ENCODE measurements at places on chromosomes 7 and 10. TPM values are rescaled to one million over a fixed set of nuclear protein-coding genes. Genes with fewer than 3 reads are reported as not detected.
A peak's percentile ranks its signal among the peaks of the same experiment; 100 is the strongest.

- DNase-seq, result no peak
Observed at GRCh38 chr7:150341263-150342120, at the start of gene RARRES2. TSS of gene RARRES2 (minus strand) at chr7:150341629. CDS start at chr7:150340609, 1,020 bp downstream.

- no peak for DNase-seq
Observed at GRCh38 chr7:70463352-70463938, 668.5 kb upstream of the GALNT17 start.

GRCh38 chr10:79361726-79362397, 14.6 kb downstream of the PPIF start:
- no peak for DNase-seq

GRCh38 chr7:132475669-132476116, 100.6 kb downstream of the PLXNA4 start:
- DNase-seq, result no peak

DNA sequence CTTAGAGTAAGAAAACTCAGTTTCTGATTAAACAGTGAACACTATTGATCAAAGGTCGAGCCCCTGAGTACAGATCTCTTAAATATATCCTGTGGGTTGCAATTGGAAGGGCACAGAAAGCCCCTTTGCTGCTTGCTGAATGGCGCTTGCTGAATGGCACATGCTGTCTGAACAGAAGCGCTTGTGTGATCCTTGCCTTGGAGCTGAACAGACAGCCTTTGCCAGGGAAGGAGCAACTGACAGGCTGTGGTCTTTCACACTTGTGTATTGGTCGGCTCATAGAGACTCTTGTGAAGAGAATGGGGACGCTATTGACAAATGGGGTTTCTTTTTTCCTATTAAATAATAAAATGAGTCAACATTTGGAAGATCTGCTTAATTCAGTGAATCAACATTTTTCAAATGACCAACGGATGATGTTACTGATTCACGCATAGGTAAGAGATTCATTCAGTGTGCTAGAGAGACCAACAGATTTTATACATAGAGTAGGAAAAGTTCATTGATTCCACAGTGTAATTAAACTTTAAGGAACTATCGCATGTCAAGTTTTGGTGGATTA, 99.4 kb upstream of the TNS3 start:
- no peak for DNase-seq

DNA sequence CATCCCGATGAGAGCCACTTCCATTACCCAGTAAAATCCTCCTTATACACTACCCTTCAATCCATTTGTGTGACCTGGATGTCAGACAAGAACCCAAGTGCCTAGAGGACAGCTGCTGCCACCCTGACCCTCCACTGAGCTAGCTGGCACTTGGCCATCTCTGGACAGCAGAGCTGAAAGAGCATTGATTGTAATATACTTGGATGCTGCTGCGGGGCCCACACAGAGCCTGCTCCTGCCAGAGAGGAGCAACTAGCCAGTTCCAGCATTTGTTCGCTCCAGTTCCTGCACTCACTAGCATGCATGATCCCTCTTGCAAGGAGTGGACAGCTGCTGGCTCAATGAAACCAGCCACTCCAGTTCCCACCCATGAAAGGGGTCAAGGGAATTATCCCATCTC, 8.4 kb upstream of the TMEM254 start:
- DNase-seq, result no peak

DNA sequence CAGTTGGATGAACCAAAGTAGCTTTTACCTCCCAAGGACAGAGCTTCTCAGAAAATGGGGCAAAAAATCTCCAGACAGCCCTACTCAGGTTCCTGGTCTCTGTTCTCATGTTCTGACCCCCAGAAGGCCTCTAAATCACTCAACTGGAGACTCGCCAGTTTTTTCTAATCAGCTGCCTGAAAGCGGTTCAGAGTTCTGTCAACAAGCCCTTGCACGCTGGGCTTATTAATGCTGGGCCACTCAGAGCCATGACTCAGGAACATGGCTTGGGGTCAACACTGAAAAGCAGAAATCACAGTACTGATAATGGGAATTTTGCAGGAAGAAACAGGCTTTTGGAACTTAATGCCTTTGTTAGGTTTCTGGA, 15.3 kb downstream of the ECHDC3 start:
- no peak for DNase-seq

- DNase-seq, result no peak
Observed at GRCh38 chr7:19390795-19391194, 245.6 kb upstream of the FERD3L start.

DNA sequence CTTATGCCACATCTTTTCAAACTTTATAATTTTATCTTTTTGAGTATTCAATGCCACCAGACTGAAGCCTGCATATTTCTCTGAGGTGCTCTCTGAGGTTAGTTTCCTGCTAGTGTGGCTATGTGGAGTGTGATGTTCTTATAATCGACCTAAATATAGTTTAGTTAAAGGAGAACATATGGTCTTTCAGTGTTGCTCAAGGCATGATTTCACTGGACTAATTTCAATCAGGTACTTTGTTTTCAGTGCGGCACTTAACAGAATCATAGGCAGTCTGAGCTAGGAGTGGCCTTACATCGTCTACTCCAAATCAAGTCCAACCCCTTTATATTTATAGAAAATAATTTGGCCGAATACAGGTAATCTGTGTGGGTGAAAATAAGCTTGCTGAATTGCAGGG, 134.2 kb downstream of the NXPH1 start:
- DNase-seq, result no peak

DNA sequence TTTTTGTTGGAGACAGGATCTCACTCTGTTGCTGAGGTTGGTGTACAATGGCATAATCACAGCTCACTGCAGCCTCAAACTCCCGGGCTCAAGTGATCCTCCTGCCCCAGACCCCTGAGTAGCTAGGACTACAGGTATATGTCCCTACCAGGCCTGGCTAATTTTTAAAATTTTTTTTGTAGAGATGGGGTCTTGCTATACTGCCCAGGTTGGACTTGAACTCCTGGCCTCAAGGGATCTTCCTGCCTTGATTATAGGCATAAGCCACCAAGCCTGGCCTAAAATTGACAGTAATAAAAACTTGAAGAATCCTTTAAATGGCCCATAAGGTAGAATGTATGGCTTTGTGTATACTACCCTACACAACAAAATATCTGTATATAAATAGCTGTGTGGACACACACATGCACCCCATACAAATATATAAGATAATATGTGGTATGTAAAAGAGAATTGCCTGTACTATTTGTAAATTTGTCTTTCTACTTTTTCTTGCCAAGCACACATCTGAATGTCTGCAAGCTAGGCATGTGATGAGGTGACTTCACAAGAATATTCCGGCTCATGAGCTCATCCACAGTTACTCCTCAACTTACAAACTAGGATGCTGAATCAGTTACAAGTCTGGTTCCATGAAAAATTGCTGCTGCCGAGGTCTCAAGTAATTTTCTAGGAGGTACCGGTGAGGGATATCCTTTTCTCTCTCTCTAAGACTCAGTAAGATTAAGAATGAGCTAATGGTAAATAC, 26.6 kb downstream of the POLR3A start:
- DNase-seq, result no peak

DNA sequence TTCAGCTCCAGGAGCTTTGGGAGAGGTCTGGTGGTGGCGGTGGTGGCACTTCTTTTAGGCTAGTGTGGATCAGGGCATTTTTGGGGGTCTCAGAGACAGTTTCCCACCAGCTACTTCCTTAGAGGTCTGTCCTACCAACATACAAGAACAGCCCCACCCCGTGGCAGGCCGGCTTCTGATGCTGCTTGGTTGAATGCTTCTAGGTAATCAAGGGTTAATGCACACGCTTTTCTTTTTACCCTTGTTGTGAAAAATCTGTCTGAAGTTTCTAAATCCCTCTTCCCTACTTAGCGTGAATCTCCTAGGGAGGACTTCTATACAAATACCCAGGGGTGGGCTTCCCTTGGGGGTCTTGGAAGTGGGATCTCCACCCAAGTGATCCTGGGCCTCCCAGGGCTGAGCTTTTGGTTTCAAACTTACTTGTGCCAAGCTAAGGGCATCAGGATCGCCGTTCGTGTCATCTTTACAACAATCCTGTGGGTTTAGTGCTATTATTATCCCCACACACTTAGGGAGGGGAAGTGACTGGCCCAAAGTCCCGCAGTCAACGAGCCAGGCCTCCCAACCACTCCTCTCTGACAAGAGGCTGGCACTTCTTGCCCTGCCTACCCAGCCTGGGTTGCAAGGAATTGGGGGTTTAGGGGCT, 1.7 kb downstream of the SH2B2 start:
- peak; percentile 11 for DNase-seq

DNA sequence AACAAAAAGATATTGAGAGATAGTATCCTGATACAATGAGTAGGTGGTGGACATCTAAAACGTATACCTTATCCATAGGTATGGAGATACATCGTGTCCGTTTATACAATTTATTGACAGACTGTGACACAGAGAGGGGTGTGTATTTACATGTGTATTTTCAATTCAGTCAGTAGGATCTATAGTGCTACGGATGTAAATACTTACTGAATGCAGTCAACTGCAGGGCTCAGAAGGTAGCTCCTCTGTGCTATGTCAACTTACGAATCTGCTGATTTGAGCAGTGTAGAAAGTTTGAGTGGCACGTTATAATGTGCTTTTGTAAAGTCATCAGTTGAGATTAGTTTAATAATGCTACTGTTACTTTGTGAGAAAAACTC, 626 bp downstream of the ZNF804B start:
- DNase-seq, result no peak

GRCh38 chr10:83592337-83592935, 546.9 kb upstream of the GHITM start:
- DNase-seq, result no peak

UNCX gene
- total RNA-seq, result not detected

PGAM2 gene
- 0.99 TPM for total RNA-seq

RELN gene
- total RNA-seq, result 9.7 TPM

Measured in mesothelial cell of epicardium (in vitro differentiated cells).